ENCODE measurements at places on chromosomes 7 and 10. TPM values are rescaled to one million over a fixed set of nuclear protein-coding genes. Genes with fewer than 3 reads are reported as not detected.

DNA sequence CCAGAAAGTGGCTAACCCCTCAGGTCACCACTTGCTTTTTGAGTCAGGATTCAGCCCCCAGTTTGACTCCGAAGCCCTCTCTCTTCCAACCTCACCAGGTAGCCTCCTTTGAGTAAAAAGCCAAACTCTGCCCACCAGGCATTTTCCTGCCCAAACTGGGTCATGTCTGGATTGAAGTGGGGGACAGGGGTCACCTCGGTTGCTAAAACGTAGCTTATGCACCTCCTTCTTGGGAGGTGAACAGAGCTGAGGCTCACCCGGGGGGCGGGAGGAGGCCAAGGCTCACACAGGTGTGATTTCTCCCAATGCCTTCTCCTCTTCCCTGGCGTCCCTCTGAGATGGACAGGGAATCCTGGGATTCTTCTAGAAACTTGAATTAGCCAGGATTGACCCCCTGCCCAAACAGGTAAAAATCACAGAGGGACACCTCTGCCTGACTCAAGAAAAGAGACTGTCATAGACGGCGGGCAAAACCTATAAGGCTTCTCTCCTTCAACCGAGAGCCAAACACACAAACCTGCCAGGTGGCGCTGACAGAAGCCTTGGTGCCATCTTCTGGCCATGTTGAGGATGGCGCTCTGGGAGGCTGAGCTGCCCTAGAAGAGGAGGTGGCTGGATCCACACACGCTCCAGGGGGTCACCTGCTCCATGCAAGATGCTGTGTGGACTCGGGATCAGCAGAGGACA is 51.6 kb downstream of the PRLHR start:
- H3K27ac ChIP-seq = no peak overlapping the region
- H3K36me3 ChIP-seq = no peaks in the 10 kb centered on the region
- DNase-seq = no peak
- H3K4me3 ChIP-seq = no peak overlapping the region

DNA sequence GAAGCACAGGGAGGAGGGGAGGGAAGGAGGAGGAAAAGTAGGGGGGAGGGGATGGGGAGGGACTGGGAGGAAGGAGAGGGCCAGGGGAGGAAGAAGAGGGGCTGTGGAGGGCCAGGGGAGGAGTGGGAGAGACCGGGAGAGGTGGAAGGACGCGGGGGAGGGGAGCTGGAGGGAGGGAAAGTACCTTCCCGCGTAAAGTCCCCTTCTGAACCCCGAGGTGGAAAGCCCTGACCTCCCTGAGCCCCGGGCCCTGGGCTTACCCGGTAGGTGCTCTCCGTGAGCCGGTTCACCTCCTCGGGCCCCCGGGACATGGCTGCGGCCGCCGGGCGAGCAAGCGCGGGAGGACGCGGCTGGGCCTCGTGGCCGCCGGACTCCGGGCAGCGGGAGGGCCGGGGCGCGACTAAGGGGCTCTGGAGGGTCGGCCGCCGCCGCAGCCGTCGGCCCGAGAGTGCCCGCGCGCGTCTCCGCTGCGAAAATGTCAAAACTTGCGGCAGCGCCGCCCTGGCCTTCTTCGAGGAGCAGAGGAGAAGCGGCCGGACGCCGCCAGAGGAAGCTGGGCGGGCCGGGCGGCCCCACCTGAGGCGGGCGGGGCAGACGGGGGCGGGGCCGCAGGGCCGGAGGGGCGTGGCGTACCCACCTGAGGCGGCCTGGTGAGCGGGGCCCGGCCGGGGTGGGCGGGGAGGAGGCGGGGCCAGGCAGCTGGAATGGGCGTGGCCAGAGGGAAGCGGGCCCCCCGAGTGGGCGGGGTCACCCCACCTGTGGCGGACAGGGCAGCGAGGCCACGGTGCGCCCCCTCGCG is at the start of gene BAIAP2L1:
BAIAP2L1 (minus strand) TSS at position 549 of the 799 bp plus-strand sequence; CDS start at position 311, 238 bp downstream.
- H3K4me1 ChIP-seq = peaks cover 7% of the 10 kb centered on the region
- H3K4me3 ChIP-seq = peak within 1 kb of the TSS; percentile 83
- no peaks in the 10 kb centered on the region for H3K36me3 ChIP-seq
- DNase-seq = peak; percentile 52

- H3K4me1 ChIP-seq = peaks cover 37% of the 10 kb centered on the region
- peak overlapping the region; percentile 55 for H3K27ac ChIP-seq
- H3K4me3 ChIP-seq = no peak overlapping the region
- H3K36me3 ChIP-seq = peaks cover 2% of the 10 kb centered on the region
Measured at GRCh38 chr7:129829737-129830631, 122.8 kb downstream of the UBE2H start.

Gene RBP4
- polyA plus RNA-seq = not detected

Gene STEAP1B
- 12.0 TPM for polyA plus RNA-seq

Gene HDAC9
- polyA plus RNA-seq = 31.2 TPM

GRCh38 chr10:68721673-68722335 is 765 bp downstream of the CCAR1 start:
- H3K4me1 ChIP-seq = peaks cover 9% of the 10 kb centered on the region
- H3K27ac ChIP-seq = peak overlapping the region; percentile 90
- H3K36me3 ChIP-seq = peaks cover 8% of the 10 kb centered on the region
- no peaks in the 10 kb centered on the region for H3K27me3 ChIP-seq

GRCh38 chr7:131090886-131091692 is 236.6 kb upstream of the MKLN1 start:
- no peak overlapping the region for H3K4me3 ChIP-seq
- no peak overlapping the region for H3K27ac ChIP-seq
- no peak for DNase-seq
- peaks cover 4% of the 10 kb centered on the region for H3K36me3 ChIP-seq

DNA sequence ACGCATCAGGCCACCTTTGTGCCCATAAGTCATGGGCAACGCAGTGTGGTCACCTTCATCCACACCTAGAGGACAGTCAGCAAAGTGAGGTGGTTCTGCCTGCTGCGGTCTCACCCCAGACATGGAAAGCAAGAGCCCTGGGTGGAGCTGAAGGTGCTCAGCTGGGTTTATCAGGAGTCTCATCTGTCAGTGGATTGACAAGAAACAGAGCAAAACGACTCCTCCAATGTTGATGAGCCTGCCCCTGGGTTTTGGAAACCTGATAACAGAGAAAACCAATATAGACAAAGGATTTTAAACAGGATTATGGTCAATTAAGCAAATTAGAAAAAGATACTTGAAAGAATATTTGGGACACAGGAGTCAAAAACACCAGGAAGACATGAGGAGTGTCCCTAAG is 229.3 kb upstream of the PRSS58 start:
- H3K4me3 ChIP-seq = no peak overlapping the region
- peaks cover 2% of the 10 kb centered on the region for H3K4me1 ChIP-seq
- H3K27me3 ChIP-seq = no peaks in the 10 kb centered on the region
- DNase-seq = no peak

Gene EPO
- 0.41 TPM for polyA plus RNA-seq

DNA sequence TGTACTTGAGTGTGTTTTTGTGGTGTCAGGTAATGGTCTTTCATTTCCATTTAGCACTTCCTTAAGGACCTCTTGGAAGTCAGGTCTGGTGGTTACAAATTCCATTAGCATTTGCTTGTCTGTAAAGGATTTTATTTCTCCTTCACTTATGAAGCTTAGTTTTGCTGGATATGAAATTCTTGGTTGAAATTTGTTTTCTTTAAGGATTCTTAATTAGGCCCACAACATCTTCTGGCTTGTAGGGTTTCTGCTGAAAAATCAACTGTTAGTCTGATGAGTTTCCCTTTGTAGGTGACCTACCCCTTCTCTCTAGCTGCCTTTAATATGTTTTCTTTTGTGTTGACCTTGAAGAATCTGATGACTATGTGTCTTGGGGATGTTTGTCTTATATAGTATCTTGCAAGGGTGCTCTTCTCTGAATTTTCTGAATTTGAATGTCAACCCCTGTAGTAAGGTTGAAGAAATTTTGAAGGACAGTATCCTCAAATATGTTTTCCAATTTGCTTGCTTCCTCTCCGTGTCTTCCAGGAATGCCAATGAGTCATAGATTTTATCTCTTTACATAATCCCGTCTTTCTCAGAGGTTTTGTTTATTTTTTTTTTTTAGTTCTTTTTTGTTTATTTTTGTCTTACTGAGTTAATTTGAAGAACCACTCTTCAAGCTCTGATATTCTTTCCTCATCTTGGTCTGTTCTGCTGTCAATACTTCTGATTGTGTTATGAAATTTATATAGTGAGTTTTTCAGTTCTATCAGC is 70.2 kb downstream of the SLC39A12 start:
- no peaks in the 10 kb centered on the region for H3K27me3 ChIP-seq
- DNase-seq = no peak
- H3K27ac ChIP-seq = no peak overlapping the region
- H3K36me3 ChIP-seq = no peaks in the 10 kb centered on the region
- H3K4me1 ChIP-seq = no peaks in the 10 kb centered on the region
- H3K4me3 ChIP-seq = no peak overlapping the region

Gene FFAR4
- polyA plus RNA-seq = not detected

Gene ATG9B
- 0.12 TPM for polyA plus RNA-seq

DNA sequence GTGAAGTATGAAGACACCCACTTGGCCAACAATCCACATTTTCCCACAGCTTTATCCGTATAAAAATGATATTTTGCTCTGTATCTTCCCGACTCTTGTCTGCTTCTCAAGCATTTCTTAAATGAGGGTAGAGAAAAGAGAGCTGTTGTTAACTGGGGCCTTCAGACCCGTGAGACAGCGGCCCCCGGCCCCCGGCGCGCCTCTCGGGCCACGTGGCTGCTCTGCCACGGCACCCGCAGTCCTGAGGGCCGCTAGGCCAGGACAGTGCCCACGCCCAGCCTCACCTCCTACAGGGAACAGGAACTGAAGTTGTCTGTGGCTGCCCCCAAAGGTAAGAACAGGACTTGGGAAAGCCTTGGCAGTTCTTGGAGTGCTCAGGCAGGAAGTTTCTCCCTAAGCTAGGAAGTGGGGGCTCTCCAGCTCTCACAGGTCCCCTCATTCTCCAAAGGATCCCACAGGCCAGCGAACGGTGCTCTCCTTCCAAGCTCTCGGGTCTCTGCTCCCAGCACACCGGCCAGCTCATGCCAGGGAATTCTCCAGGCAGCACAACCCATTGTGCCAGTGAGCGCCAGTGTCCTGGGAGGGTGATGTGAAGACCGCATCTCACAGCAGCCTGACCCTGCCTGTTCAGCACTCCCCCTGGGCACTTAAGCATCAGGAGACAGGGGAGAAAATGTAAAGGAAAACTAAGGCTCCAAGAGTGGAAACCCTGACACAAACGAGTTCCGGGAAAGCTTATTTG is 230.3 kb upstream of the PFKP start:
- no peaks in the 10 kb centered on the region for H3K36me3 ChIP-seq
- no peaks in the 10 kb centered on the region for H3K4me1 ChIP-seq
- H3K27ac ChIP-seq = no peak overlapping the region
- DNase-seq = no peak

Gene OR9A2
- not detected for polyA plus RNA-seq

Gene CCNY
- 50.1 TPM for polyA plus RNA-seq

Gene PON3
- polyA plus RNA-seq = 0.51 TPM

Gene GATA3
- 4.0 TPM for polyA plus RNA-seq

Gene ANKRD26
- polyA plus RNA-seq = 1.7 TPM

DNA sequence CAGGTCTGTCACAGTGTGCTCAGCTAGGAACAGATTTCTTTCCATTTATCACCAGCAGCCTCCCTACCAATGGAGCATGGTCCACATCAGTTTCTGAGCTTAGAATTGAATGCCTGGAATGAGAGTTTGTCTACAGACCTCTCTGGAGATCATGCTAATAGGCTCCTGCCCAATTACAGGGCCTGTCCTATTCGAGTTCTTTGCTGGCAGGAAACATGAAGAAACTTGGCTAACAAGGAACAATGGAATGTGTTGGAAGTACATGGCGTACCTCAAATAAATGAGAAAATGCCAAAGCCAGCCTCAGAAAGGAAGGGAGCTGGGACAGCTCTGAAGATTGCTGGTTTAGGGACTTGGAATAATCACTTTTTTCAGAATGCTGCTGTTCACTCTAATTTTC is 186.0 kb upstream of the AKR1E2 start:
- H3K4me3 ChIP-seq = no peak overlapping the region
- H3K27me3 ChIP-seq = no peaks in the 10 kb centered on the region
- no peak overlapping the region for H3K27ac ChIP-seq
- H3K4me1 ChIP-seq = peaks cover 4% of the 10 kb centered on the region
- no peaks in the 10 kb centered on the region for H3K36me3 ChIP-seq

DNA sequence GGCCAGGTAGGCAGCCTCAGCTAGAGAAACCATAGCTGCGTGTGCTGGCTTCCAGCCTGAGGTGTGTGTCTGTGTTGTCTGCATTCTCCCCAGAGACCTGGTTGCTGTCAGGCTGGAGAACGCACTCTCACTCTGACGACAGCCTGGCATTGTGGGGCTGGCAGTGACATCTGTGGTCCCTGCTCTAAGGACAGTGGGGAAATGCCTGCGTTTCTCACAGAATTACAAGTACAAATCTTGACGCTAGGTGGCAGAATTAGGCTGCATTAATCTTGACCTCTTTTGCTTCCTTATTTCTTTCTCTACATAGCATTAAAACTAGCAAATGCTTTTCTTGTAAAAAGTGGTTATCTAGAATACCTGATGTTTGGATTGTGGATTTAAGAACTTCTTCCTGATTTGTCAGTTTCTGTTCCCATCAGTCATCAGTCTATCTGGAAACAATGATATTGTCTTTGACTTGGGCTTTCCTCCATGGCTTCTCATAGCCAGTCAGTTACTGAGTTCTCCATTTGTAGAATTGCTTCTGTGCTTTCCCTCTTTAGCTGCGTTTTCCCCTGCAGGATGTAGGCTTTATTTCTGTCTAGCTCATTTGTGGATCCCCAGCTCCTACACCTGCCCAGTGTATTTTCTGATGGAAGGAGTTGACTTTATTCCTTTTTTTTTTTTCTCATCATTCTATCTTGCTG is 86.0 kb downstream of the FANK1 start:
- H3K4me3 ChIP-seq = no peak overlapping the region
- H3K27ac ChIP-seq = no peak overlapping the region
- H3K36me3 ChIP-seq = no peaks in the 10 kb centered on the region
- H3K4me1 ChIP-seq = no peaks in the 10 kb centered on the region
- DNase-seq = no peak
- H3K27me3 ChIP-seq = no peaks in the 10 kb centered on the region

DNA sequence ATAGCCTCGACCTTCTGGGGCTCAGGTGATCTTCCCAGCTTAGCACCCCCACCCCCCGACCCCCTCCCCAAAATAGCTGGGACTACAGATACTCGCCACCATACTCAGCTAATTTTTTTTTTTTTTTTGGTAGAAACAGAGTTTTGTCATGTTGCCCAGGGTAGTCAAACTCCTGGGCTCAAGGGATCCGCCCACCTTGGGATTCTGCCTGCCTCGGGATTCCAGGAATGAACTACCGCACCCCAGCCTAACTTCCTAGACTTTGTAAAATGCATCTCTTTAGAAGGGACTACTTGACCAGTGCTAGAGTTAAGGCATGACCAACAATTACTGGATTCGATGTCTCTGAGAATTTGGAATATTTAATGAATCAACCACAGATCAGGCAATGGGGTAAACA is 85.9 kb downstream of the MDFIC start:
- no peaks in the 10 kb centered on the region for H3K36me3 ChIP-seq
- H3K4me1 ChIP-seq = peaks cover 5% of the 10 kb centered on the region
- no peak overlapping the region for H3K27ac ChIP-seq
- H3K27me3 ChIP-seq = no peaks in the 10 kb centered on the region
- H3K4me3 ChIP-seq = no peak overlapping the region

Gene AHCYL2
- 39.5 TPM for polyA plus RNA-seq

DNA sequence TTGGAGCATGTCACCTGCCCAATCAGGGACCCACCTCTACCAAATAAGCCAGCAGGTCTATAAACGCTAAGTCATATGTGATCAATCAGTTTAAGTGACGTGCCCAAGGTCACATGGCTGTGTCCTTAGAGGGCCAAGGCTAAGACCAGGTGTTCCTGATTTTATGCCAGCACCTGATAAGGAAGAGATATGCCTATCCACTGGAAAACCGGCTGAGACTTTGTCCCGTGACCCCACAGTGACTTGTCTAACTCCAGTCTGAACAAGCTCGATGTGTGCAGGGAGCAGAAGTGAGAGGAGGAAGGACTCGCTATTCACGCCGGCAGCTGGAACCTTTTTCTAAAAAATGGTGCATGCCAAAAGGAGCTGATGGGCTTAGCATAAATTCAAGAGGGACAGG is 57.0 kb downstream of the PRKAG2 start:
- H3K27me3 ChIP-seq = no peaks in the 10 kb centered on the region
- no peaks in the 10 kb centered on the region for H3K36me3 ChIP-seq
- H3K4me1 ChIP-seq = no peaks in the 10 kb centered on the region
- H3K27ac ChIP-seq = no peak overlapping the region
- no peak for DNase-seq

All from keratinocyte (primary cell).